ENCODE measurements at places on chromosomes 12 and 14.

- DNase-seq = no peak
- H3K27me3 ChIP-seq = no peaks in the 10 kb centered on the region
Measured at GRCh38 chr12:119915894-119916510, 38.9 kb upstream of the CIT start.

DNA sequence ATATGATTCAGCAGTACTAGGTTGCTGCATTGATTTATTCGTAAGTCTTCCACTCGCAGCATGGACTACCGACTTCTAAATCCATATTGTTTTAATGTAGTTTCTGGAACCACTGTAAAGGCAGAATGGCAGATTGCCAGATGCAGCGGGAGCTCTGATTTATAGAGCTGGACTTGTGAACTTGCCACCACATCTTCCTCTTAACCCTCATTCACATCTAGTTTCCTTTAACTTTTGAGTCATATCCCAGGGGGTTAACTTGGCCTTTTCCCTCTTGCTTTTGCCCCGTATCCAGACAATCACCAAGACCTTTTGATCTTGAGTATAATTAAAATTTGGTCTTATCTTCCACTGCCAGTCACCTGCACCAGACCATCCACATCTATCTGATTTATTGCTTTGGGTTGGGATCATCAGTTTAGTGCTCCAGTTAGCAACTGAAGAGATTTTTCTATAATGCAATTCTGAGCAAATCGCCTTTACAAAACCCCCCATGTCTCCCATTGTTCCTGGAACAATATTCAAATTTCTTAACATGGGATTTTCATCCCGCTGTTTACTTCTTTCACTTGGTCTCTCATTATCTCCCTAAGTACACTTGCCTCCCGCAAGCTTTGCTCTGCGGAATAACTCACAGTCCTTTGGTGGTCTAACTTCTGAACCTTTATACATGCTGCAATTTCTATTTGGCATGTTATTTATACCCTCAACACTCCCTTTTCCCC is 130.5 kb downstream of the ACSS3 start:
- H3K27ac ChIP-seq = no peak overlapping the region
- no peak for DNase-seq
- H3K4me1 ChIP-seq = no peaks in the 10 kb centered on the region
- H3K4me3 ChIP-seq = no peak overlapping the region

- no peaks in the 10 kb centered on the region for H3K4me1 ChIP-seq
- H3K36me3 ChIP-seq = no peaks in the 10 kb centered on the region
- DNase-seq = no peak
- H3K4me3 ChIP-seq = no peak overlapping the region
Measured at GRCh38 chr12:79023784-79024183, 159.2 kb downstream of the SYT1 start.

DNA sequence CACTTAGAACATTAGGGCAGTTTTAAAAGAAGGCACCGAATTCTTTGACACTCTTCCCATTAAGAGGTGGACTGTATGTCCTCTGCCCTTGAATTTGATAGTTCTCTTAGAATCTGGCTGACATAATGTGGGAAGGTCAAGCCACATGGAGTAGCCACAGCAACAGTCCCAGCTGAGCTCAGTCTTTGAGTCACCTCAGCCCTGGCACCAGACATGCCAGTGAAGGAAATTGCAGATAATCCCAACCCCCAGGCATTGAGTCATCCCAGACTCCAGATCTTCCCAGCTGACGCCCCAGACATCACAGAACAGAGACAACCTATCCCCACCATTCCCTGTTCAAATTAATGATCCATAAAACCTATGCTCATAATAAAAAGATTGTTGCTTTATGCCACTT is 83.4 kb downstream of the GTF2A1 start:
- DNase-seq = no peak
- no peak overlapping the region for H3K4me3 ChIP-seq
- H3K27ac ChIP-seq = no peak overlapping the region
- H3K4me1 ChIP-seq = no peaks in the 10 kb centered on the region
- no peaks in the 10 kb centered on the region for H3K36me3 ChIP-seq

DNA sequence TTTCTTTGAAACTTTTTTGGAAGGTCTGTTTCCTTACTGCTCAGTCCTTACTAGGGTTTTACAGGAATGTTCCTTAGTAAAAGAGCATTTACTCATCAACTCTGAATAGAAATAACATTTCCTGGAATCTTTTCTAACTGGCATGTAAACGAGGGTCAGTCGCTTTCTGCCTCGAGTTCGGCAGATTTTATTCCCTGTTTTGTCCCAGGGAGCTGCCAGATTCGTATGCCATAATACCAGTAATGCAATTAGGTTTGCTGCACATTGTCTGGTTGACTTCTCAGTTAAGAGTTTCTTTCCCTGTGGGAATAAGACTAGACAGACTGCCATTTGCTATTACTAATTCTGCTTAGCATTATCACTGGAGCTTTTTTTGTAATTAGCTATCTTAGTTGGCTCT is 91.9 kb downstream of the VRK1 start:
- H3K4me3 ChIP-seq = no peak overlapping the region
- H3K4me1 ChIP-seq = peaks cover 2% of the 10 kb centered on the region
- no peaks in the 10 kb centered on the region for H3K27me3 ChIP-seq
- H3K36me3 ChIP-seq = no peaks in the 10 kb centered on the region

DNA sequence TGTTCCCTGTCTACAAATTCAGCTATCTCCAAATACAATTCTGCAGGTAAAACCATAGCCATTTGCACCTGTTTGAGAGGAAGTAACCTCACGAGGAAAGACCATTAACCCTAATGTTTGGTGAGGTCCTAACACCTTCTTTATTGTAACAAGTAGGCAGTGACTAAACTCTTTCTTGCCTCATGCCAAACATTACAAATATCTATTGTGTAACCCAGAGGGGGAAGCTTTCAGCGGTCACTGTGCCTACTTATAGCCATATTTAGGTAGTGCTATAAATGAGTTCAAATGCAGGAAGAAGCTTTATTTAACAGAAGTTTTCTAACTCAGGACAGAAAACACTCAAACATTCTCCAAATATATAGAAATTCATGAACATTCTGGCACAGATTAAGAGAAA is 252.7 kb downstream of the LRFN5 start:
- no peak overlapping the region for H3K4me3 ChIP-seq
- no peaks in the 10 kb centered on the region for H3K36me3 ChIP-seq
- H3K27me3 ChIP-seq = no peaks in the 10 kb centered on the region
- DNase-seq = no peak

- DNase-seq = no peak
- H3K4me3 ChIP-seq = no peak overlapping the region
- no peaks in the 10 kb centered on the region for H3K27me3 ChIP-seq
- H3K4me1 ChIP-seq = peaks cover 9% of the 10 kb centered on the region
Measured at GRCh38 chr12:32257695-32258496, 141.5 kb upstream of the FGD4 start.

- H3K27ac ChIP-seq = no peak overlapping the region
- DNase-seq = no peak
- H3K27me3 ChIP-seq = peaks cover 19% of the 10 kb centered on the region
- no peaks in the 10 kb centered on the region for H3K4me1 ChIP-seq
- H3K36me3 ChIP-seq = no peaks in the 10 kb centered on the region
Measured at GRCh38 chr14:58078068-58078467, 73.9 kb downstream of the ARMH4 start.

GRCh38 chr14:54975856-54976255 is 51.0 kb downstream of the WDHD1 start:
- no peak overlapping the region for H3K27ac ChIP-seq
- peaks cover 2% of the 10 kb centered on the region for H3K4me1 ChIP-seq
- H3K27me3 ChIP-seq = no peaks in the 10 kb centered on the region
- H3K36me3 ChIP-seq = peaks cover 3% of the 10 kb centered on the region
- no peak for DNase-seq

DNA sequence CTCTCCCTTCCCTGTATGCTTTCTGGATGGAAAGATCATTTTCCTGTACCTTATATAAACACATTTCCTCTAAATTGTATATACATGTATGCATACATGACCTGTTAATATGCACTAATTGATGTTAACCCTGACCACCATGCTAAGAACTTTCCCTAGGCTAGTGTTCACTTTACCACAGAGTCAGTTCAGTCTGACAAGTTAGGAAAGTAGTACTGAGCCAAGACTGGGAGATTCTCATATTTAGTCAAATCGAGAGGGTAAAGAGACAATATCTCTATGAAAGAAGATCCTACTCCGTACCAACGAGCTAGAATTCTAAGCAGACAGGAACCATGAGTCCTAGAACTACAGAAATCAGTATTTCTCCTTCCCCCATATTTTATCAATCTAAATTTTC is 36.8 kb downstream of the ATF7 start:
- no peak for DNase-seq
- H3K27ac ChIP-seq = no peak overlapping the region
- no peaks in the 10 kb centered on the region for H3K36me3 ChIP-seq
- H3K27me3 ChIP-seq = no peaks in the 10 kb centered on the region
- peaks cover 46% of the 10 kb centered on the region for H3K4me1 ChIP-seq

DNA sequence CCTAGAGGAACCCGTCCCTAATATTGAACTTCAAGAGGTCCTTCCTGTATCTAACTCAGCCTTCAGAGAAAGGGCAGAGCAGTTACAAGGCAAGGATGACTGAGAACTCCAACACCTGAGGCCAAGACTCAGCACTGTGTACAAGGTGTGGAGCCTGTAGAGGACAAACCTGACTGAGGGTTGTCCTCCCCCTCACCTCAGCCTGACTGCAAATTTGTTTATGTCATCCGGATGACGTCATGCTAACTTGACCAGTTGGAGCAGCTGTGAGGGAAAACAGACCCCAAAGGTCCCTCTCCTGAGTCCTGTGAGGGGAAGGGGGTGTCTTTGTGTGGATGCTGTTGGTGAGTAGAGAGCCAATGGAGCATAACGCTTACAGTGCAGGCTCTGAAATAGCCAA is 4.3 kb downstream of the CRACR2A start:
- H3K27me3 ChIP-seq = no peaks in the 10 kb centered on the region
- peak overlapping the region; percentile 31 for H3K4me3 ChIP-seq
- H3K27ac ChIP-seq = no peak overlapping the region
- H3K36me3 ChIP-seq = peaks cover 50% of the 10 kb centered on the region
- peaks cover 62% of the 10 kb centered on the region for H3K4me1 ChIP-seq
- DNase-seq = no peak

DNA sequence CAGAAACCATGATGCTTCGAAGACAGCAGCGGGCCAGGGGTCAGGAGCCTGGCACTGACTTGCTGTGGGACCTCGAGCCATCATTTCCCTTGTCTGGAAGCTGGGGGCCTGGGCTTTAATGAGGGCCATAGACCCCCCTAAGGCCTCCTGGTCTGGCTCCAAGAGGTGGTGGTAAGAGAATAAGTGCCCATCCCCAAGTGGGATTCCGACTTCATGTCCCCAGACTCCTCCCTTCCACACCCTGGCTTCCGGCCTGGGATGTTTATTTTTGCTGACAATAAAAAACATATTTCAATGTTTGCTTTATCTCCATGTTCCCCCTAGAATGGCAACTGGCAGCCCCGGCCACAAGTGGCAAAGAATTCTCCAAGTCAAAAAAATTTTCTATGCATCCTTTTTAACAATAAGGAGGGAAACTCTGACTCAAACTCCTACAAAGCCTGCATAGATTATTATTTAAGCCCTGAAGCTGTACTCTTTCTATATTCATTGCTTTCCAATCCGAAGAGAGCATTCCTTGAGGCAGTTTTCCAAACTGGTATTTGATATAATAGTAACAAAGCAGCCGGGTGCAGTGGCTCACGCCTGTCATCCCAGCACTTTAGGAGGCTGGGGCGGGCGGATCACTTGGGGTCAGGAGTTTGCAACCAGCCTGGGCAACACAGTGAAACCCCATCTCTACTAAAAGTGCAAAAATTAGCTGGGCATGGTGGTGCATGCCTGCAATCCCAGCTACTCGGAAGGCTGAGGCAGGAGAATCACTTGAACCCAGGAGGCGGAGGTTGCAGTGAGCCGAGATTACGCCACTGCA is 84.0 kb downstream of the ITPK1 start:
- no peak for DNase-seq
- H3K4me1 ChIP-seq = peaks cover 34% of the 10 kb centered on the region
- H3K27ac ChIP-seq = peak overlapping the region; percentile 58
- H3K4me3 ChIP-seq = no peak overlapping the region
- no peaks in the 10 kb centered on the region for H3K27me3 ChIP-seq
- no peaks in the 10 kb centered on the region for H3K36me3 ChIP-seq

DNA sequence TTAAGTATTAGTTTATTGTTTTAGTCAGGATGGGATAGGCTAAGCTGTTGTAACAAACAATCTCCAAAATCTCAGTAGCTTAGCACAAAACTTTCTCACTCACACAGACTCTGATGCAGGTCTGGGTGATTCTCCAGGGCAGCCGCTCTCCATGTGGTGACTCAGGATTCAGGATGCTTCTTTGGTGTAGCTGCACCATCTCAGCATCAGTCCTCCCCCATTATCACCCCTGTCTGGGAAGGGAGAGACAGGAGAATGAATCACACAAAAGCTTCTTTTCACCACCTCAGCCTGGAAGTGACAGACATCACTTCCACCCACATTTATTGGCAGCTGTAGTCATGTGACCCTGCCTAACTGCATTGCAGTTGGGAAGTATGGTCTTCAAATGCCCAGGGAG is 142.3 kb downstream of the DICER1 start:
- H3K27ac ChIP-seq = no peak overlapping the region
- peaks cover 12% of the 10 kb centered on the region for H3K27me3 ChIP-seq
- DNase-seq = no peak
- H3K36me3 ChIP-seq = no peaks in the 10 kb centered on the region
- no peaks in the 10 kb centered on the region for H3K4me1 ChIP-seq
- H3K4me3 ChIP-seq = no peak overlapping the region

- H3K4me1 ChIP-seq = peaks cover 5% of the 10 kb centered on the region
- peak; percentile 60 for DNase-seq
- H3K4me3 ChIP-seq = no peak overlapping the region
- peaks cover 4% of the 10 kb centered on the region for H3K36me3 ChIP-seq
- H3K27me3 ChIP-seq = peaks cover 26% of the 10 kb centered on the region
Measured at GRCh38 chr12:54603173-54603814, 14.8 kb upstream of the PPP1R1A start.
